ENCODE measurements at places on chromosomes 4 and X.

DNA sequence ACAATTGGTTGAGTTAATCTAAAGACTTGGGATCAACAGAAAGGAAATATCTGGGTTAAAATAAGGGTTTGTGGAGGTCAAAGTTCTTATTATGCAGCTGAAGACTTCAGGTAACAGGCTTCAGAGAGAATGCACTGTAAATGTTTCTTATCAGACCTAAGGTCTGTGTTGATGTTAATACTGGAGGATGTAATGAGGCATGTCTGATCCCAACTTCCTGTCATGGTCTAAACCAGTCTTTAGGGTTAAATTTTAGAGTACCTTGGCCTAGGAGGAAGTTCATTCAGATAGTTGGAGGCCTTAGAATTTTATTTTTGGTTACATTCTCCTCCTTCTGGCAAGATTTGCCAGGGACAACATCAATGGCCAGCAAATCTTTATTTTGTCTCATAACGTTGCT is 72.1 kb upstream of the GC start:
- no peak for DNase-seq

- no peak for DNase-seq
These were observed 177.7 kb upstream of the PPARGC1A start for GRCh38 chr4:24067367-24068193.

GRCh38 chr4:108351791-108352190 is 183.1 kb upstream of the LEF1 start:
- no peak for DNase-seq

DNA sequence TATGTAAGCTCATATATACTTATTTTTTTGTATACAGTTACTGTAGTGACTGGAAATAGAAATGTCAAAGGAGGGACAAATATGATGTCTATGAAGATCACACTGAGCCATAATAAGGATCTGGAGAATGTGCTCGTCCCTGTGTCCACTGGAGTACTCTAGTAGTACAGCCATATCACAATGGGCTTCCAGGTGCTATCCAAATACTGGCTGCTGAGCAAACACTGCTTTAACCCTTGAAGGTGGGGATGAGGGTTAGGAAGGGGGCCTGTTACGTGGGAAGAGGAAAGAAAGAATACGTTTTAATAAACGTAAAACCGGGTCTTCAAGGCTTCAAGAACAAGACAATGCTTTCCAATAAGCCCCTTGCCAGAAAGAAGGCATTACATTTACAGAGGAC is 29.8 kb upstream of the TMEM150C start:
- no peak for DNase-seq

DNA sequence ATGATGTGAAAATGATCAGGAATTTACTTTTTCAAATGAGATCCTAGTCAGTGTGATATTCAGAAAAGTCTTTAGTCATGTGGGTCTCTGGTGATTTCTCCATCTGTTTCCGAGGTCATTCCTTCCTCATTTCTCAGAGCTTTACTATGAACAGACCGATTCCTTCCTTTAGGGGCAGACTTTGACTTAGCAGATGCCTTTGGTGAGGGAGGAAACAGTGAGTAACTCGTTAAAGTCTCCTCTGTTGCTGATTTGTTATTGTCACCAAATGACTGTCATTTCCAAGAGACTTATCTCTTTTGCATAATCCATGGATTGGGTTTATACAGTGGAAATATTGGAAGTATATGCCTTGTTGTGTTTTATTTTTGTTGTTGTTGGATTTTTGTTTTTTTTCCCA is 76.2 kb upstream of the CD99 start:
- DNase-seq = peak; percentile 74

DNA sequence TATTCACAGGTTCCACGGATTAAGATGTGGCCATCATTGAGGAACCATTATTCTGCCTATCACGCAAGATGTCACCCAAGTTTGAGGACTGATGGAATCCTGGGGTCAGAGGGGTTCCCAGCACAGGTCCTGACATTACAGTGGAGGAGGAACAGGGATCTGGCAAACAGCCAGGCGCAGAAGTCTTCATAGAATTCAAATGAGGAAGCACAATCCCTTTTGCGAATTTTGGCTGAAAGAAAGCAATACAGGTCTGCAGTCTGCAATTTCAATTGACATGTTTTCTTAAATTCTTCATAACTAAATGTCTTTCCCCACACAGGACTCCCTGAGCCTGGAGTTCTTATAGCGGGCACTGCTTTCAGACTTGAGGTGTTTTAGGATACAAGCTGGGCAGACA is 14.5 kb downstream of the DOCK11 start:
- no peak for DNase-seq

- DNase-seq = no peak
These were observed 17.0 kb downstream of the TSPAN5 start for GRCh38 chr4:98641376-98641775.

- DNase-seq = no peak
These were observed 2.8 kb downstream of the EGF start for GRCh38 chr4:109915385-109916026.

DNA sequence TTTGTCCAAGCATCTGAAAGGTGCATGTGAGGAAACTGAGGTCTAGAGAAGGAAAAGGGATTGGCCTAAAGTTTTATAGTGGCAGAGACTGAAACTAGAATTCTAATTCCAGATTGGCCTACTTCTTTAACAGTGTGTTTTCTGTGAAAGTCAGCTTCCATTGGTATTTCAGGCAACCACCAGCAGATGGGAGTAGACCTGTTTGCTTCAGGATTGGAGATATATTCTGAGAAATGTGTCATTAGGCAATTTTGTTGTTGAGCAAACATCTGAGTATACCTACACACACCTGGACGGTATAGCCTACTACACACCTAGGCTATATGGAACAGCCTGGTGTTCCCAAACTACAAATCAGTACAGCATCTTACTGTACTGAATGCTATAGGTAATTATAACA is 207.3 kb upstream of the RADX start:
- no peak for DNase-seq

DNA sequence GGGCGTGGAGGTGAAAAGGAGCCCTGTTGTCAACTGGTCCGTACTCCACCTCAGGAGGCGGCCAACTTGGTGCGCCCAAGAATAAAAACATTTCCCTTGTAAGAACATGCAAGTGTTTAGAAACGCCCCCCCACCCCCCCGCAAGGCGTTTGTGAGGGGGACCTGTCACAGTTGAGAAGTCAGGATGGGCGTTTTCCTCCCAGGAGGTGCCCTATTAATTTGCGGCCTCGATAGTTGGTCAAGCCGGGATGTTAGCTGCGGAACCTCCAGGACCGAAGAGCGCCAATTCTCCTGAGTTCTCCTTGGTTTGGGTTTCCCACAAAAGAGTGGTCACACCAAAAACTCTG is 651 bp upstream of the SAP30 start:
- no peak for DNase-seq

DNA sequence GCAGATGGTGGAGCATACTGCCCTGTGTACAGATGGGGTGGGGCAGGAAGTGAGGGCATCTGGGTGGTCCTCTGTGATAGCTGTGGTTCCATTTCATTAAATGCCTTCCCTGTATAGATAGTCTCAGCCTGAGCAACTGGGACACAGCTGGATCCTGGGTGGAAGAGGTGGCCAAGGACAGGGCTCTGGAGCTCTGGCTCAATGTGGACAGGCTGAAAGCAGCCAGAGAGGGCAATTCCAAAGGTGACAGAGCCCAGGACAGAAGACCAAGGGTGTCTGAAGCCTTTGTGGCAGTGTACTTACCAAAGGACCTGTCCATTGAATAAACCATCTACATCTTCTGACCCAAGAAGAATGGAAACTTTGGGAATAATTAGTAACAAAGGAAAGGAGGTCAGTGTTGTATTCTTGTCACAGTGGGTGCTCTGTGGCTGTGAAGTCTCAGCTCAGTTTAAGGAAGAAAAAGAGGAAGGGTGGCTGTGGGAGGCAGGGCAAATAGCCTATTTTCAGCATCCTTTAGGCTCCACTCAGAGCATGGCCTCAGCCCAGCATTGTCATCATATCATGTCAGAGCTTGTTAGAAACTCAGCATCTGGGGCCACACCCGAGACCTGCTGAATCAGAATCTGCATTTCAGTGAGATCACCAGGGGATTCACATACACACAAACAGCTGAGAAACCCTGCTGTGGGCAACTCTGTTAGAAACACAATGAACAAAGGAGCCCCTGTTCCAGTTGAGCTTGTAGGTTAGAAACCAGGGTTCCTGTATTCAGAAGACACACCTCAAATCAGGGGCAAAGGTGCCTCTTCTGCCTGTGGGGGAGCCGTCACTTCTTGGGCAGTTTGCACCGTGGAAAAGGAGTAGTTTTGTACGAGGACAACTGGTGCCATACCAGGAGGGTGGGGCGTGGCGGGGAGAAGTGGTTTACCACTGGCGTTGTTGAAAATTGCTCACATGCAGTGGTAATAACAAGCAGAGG is 168.6 kb downstream of the PTTG2 start:
- peak; percentile 54 for DNase-seq

GRCh38 chr4:173246719-173247118 is 78.1 kb downstream of the GALNT7 start:
- DNase-seq = no peak

DNA sequence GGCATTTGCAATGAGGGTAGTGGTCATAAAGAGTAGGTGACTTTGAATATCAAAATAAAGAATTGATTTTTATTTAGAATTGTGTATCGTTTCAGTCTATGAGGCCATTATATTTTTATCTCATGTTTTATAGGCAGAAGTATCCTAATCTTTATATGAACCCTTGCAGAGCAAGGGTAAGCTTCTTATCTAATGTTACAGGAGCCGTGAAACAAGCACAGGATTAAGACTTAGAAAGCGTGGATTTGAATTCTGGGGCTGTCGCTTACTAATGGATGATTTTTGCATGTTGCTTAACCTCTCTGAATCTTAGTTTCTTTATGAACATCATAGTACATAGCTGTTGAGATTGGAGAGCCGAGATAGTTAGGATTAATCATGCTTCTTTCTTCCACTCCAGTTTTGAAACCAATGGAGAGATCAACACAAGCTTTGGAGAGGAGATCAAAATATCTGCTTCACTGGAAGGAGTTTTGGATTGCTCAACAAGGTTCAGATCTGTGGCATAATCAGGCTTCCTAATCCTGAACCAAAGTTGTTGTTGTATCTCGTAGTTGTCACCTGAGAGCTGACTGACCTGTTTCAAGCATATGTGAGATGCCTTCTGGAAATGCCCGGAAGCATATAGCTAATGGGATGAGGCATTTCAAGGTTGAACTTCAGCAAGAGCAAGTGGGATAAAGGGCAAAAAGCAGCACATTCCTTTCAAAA is 166.9 kb upstream of the GK2 start:
- DNase-seq = no peak

DNA sequence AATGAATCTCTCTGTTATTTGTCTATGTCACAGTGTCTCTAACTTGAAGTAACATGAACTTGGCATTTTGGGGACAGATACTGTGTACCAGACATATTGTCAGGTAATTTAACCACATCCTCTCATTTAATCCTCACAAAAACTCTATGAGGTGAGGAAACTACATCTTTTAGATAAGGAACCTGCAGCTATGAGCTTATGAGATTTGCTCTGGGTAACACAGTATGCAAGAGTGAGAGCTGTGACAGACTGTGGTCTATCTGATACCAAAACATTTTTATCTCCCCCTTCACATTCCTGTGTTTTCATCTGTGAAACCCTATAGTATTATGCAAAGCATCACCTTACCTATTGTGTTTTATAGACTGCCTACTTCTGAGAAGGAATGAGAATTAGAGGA is 58.4 kb upstream of the HS3ST1 start:
- DNase-seq = no peak

- DNase-seq = no peak
These were observed 19.1 kb upstream of the PHF8 start for GRCh38 chrX:54063361-54063760.

- DNase-seq = no peak
These were observed 4.3 kb downstream of the CLGN start for GRCh38 chr4:140423106-140423505.

DNA sequence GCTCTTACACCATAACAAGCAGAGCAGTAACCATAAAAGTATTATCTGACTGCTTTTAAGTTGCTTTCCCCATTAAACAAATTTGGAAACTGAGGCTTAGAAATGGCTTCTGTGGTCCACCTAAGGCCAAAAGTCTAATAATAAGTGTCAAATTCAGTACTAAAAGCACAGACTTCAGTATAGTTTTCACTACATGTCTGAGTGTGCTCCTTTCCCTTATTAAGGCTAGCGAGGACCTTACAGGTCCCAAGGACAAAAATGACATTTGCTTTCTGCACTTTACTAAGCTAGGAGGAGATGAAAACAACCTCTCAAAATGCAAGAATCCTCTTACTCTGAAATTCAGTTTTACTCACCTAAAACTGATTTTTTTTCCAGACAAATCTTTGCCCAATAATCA is 127.2 kb downstream of the ENOX2 start:
- no peak for DNase-seq

GRCh38 chr4:108224611-108225053 is 55.9 kb upstream of the LEF1 start:
- DNase-seq = no peak

DNA sequence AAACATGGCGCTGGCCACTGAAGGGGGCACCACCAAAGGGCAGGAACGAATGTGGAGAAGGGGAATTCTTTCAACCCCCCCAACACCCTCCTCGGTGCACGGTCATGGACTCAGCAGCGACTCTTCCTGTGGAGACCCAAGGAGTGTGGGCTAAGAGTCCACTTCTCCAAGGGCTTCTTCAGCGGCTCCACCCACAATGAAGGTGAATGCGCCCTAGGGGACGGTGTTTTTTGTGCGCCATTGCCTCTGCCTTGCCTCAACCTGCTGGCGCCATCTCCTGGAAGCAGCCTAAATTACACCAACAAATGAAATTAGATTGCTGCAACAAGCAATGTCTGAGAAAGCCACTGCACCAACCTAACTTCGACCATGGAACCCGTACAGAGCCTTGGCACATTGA is 169.2 kb upstream of the MAGEB18 start:
- no peak for DNase-seq

- DNase-seq = no peak
These were observed 12.4 kb downstream of the UBE2K start for GRCh38 chr4:39710098-39710896.

- DNase-seq = no peak
These were observed 19.7 kb upstream of the SPCS3 start for GRCh38 chr4:176300036-176300435.

- DNase-seq = no peak
These were observed 1222.4 kb upstream of the AGA start for GRCh38 chr4:178664621-178665020.

GRCh38 chr4:106062452-106062875 is 167.2 kb downstream of the NPNT start:
- peak; percentile 17 for DNase-seq

DNA sequence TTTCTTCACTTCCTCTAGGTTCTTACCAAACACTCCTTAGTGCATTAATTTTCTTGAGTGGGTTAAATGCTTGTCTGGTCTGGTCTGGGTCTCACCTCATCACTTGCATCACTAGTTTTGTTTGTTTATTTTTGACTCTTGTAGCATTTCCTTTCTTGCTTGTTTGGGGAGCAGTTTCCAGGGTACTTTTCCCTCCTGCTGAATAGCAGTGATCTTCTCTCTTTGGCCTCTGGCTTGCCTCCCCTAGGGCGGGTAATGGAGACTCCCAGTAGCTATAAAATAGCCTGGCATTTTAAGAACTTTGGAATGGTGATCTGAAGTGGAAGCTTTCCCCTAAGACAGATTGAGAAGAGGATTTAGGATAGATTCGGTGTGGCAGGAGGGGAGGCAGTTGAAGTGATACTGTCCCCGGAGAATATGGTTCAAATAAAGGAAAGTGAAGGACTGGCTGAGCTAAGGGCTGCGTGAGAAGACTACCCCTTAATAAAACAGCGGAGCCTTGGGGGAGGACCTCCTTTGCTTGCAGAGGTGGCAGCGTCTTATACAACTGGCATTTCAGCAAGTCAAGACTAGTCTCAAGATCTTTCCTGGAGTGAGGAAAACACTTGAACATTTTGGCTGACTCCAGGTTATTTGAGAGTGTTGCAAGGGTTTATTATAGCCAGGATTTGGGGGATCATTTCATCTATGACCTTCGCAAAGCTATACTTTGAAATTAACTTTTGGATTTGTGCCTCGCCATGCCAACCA is 190.6 kb downstream of the FRAS1 start:
- DNase-seq = no peak

All from GM04504 (cell line).